RPMI7951 (cell line): ENCODE measurements at places on chromosomes 7 and 10. TPM values are rescaled to one million over a fixed set of nuclear protein-coding genes. Genes with fewer than 3 reads are reported as not detected.

GRCh38 chr10:59361663-59362143, 646 bp downstream of the FAM13C start:
- peak; percentile 7 for DNase-seq

- no peak for DNase-seq
Measured at GRCh38 chr7:97270280-97270679, 152.8 kb downstream of the SDHAF3 start.

- DNase-seq, result no peak
Measured at GRCh38 chr10:34080485-34081346, 734.4 kb downstream of the PARD3 start.

GRCh38 chr7:15801551-15801950, 115.1 kb upstream of the MEOX2 start:
- DNase-seq, result peak; percentile 33

DNA sequence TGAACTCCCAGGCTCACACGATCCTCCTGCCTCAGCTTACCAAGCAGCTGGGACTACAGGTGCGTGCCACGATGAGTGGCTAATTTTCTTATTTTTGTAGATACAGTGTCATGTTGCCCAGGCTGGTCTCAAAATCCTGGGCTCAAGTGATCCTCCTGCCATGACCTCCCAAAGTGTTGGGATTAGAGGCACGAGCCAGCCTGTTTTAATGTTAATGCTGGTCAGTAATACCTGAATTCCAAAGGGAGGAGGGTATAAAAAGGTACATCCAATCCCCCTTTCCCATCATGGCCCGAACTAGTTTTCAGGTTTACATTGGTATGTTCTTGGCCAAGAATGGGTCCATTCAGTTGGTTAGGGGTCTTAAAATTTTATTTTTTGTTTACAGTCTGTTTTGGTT, 329.1 kb downstream of the PARD3 start:
- no peak for DNase-seq

DNA sequence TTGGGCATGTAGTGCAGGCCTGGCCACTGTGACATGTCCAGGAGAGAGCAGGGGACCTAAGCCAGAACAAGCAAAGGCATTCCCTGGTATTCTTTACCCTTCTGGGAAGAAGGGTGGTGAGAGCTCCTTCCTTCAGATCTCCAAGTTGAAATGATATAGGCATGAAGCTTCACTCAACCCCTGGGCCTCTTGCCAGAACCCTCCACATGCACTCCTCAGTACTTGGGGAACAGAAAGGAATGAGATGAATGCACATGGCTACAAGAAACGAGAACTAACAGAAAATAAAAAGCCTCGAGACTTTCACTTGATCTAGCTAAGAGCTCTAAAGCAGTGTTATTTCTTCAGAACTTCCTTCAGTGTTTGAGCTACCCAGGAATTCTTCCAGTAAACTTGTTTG, 262.2 kb downstream of the ETV1 start:
- peak; percentile 59 for DNase-seq

- no peak for DNase-seq
Measured at GRCh38 chr10:26574783-26575182, 122.7 kb upstream of the PDSS1 start.

Gene TAC1
- 20.4 and 26.2 TPM in 2 replicates for total RNA-seq

Gene ZNF485
- 4.1 and 5.2 TPM in 2 replicates for total RNA-seq

GRCh38 chr10:100881556-100882213, 31.1 kb upstream of the SLF2 start:
- DNase-seq, result peak; percentile 46
